ENCODE measurements at places on chromosomes 6 and 20.

DNA sequence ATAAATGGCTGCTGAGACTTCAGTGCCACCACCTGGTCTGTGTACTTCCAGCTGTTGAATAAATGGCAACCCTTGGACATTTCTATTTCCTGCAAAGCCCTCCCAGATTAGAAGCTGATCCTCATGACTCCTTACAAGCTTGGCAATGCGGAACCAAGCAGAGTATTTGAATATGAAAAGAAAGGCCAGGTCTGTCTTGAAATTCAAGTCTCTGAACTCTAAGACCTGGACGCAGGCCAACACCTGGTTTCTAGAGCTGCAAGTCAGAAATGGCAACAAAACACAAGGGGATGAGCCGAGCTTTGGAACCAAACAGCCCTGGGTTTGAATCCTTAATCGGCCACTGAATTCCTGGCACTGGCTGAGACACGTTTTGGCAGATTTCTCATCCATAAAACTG is 353.4 kb downstream of the PTPRT start:
- no peak for DNase-seq

DNA sequence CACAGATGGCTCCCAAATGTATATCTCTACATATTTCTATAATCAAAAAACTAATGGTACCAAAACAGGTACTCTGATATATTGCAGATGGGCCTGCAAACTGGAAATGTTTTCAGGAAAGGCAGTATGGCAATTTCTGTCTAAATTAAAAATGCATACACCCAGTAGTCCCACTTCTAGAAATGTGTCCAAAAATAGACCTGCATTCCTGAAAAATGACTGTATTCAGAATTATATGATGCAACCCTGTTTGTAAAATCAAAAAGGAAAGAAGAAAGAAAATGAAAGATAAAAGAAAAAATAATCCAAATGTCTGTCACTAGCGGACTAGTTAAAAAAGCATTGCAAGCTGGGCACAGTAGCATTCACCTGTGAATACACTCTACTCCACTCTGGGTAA is 12.9 kb upstream of the MICB start:
- DNase-seq = peak; percentile 34

DNA sequence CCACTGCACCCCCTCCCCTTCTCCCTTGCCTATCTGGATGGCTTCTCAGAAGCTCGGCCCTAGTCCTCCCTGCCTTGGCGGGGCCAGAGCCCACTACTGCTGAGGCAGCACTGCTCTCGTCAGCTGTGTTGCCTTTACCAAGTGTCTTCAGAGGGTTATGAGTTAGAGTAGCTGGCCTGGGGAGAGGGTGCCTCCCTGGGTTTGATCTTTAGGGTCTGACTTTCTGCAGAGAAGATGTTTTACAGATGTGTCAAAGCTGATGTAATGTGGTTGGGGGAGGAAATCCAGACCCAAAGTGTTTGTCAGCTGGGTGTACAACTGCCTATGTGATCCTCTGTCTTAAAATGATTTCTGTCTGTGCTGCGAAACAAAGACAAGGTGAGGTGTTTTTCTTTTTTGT is 30.4 kb upstream of the PI16 start:
- peak; percentile 54 for DNase-seq

DNA sequence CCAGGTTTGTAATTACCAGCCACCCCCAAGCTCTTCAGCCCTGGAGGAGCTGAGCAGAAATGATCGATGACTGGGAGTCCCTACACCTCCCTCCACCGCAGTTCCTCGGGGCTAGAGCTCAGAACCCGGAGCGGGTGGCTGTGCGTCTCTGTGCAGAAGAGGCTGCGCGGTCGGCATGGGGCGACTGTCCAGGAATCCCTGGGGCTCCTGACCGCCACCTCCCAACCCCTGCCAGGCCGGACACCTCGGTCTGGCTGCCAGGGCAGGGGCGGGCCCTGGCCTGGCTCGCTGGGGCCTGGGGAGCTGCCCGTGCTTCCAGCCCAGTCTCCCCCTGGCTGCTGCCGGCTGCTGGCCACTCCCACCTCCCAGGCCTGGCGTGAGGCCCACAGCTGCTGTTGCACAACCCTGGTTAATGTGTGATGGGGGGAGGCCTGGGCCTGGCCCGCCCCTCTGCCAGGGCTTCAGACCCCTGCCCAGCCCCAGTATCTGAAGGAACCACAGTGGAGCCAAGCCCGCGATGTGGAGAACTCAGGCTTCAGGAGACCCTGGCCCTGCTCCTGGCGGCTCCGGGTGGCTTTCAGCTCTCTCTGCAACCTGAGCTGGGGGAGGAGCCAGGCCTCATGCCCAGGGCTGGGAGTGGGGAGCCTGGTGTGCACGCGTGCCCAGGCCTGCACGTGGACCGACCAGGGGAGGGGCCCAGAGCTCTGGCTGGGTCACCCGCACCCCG is 1.2 kb downstream of the SLC2A4RG start:
- DNase-seq = peak; percentile 92

- DNase-seq = no peak
Measured at GRCh38 chr6:96235927-96236326, 220.2 kb downstream of the FUT9 start.

- no peak for DNase-seq
Measured at GRCh38 chr6:17980329-17980728, 7.1 kb downstream of the KIF13A start.

All from EL (cell line).